ENCODE measurements at places on chromosomes 5 and 9. TPM values are rescaled to one million over a fixed set of nuclear protein-coding genes. Genes with fewer than 3 reads are reported as not detected.

Gene NCS1
- 27.7 TPM for total RNA-seq

Gene FIBCD1
- total RNA-seq = 1.1 TPM

Gene ACOT12
- total RNA-seq = not detected

Gene MEF2C
- total RNA-seq = 6.4 TPM

Gene MZB1
- total RNA-seq = not detected

Gene RAB3C
- not detected for total RNA-seq

Gene TRIM7
- total RNA-seq = 11.6 TPM

Gene PCDHGA4
- total RNA-seq = 2.0 TPM

Gene FBP2
- total RNA-seq = not detected

Gene FOXI1
- total RNA-seq = not detected

Gene IL3
- not detected for total RNA-seq

Gene PCDHA9
- total RNA-seq = 1.8 TPM
